Colonic mucosa (tissue), 4 donors: ENCODE measurements at places on chromosomes 6 and 20. TPM values are rescaled to one million over a fixed set of nuclear protein-coding genes. Genes with fewer than 3 reads are reported as not detected.

APOBEC2 gene
- total RNA-seq: 0.22 TPM

PTPRT gene
- total RNA-seq: 0.12 TPM

FOXQ1 gene
- total RNA-seq: 0.82 TPM

ERVFRD-1 gene
- total RNA-seq: 0.10 TPM

MOG gene
- total RNA-seq: not detected

CGAS gene
- total RNA-seq: 4.1 TPM

CCN6 gene
- total RNA-seq: not detected

TRERF1 gene
- total RNA-seq: 3.5 TPM

HLA-DRB1 gene
- 22.5 TPM for total RNA-seq

GHRH gene
- not detected for total RNA-seq

GRM1 gene
- not detected for total RNA-seq

MTG2 gene
- 46.7 TPM for total RNA-seq

GPR6 gene
- not detected for total RNA-seq

SLC32A1 gene
- not detected for total RNA-seq

DDX43 gene
- not detected for total RNA-seq
